ENCODE measurements at places on chromosomes 3 and 15.
A peak's percentile ranks its signal among the peaks of the same experiment; 100 is the strongest.

GRCh38 chr3:32886911-32887310, 64.5 kb upstream of the CCR4 start:
- DNase-seq = no peak

DNA sequence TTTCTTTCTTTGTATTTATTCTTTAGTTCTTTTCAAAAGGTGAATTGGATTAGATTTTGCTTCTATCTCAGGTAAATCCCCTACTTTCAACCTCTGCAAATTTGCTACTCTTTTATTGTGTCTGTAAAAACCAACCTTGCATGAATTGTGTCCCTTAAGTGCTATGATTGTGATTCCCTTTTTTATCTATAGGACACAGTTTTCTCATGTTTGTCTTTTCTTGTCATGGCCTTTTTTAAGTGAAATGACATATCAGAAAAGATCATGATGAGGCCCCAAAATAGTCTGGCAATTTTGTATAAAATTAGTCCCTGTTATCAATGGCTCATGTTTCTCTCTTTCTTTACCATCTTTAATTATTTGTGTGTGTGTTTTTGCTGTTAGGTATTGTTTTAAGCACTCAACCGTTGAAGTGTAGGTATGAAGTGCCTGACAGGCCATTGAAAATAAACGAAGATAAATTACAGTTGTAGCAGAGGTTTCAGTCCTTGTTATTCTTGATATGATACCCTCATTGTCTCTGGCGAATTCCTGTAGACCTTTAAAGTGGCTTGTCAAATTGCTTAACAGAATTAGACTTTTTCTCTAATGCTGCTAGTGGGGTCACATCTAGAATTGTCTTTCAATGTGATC, 184.3 kb downstream of the UBE2E2 start:
- DNase-seq = no peak

- peak; percentile 30 for DNase-seq
Observed at GRCh38 chr3:108489776-108490175, 20.6 kb downstream of the MYH15 start.

- DNase-seq = no peak
Observed at GRCh38 chr3:112979244-112979832, 4.4 kb upstream of the CD200R1 start.

- DNase-seq = no peak
Observed at GRCh38 chr3:78273326-78273725, 1233.4 kb downstream of the ROBO2 start.

- DNase-seq = no peak
Observed at GRCh38 chr3:32502946-32503286, 264 bp upstream of the CMTM6 start.

- DNase-seq = no peak
Observed at GRCh38 chr15:36365963-36366362, 213.5 kb upstream of the CDIN1 start.

DNA sequence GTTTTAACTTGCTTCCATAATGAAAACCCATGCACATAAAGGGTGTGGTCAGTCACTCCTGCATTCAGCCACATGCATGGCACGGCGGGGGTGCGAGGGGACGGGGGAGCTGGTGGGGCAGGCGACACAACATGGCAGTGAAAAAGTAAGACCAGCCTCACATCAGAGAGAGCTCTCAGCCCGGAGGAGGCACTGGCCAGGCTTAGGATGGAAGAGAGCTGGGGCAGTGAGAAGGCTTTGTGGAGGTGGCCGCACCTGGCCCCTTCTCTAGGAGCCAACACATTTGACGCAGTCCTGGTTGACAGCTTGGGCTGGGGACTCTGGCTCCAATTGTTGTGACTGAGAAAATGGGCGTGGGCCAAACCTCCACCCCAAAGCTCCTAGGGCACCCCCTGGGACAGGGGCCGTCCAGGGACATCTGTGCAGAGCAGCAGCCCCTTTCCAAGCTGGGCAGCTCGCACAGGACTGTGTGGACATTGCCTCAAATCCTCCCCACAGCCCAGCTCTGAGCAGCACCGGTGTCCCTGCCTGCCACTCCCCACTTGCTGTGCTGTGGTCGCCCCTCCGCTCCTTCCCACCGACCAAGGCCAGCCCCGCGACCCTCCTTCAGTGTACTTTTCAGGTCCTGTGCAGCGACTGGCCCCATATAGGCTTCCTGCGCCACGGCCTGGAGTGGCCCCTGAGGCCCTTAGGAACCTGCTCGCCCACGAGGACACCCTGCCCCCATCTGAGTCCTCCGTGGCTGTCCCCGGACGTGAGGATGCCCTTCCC, 126.0 kb upstream of the IQSEC1 start:
- DNase-seq = no peak

- DNase-seq = peak; percentile 31
Observed at GRCh38 chr3:50525987-50526386, 22.6 kb upstream of the CACNA2D2 start.

DNA sequence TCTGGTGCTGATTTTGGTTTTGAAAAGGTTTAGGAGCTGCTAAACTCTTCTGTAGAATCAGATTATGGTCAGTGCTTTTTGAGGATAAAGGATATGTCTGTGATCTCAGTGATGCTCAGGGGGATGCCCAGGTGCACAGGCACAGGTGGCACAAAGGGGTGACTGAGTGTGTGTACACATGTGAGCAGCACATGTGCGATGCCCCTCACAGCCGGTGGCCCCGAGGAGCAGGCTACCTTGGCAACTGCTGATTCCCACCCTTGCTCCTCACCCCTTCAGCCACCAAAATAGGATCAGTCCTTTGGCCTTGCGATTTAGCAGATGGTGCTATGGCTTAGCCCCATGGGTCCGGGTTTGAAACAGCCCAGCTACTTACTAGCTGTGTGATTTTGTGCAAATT, 51.1 kb downstream of the POMGNT2 start:
- no peak for DNase-seq

GRCh38 chr3:63764511-63764910, 54.6 kb upstream of the C3orf49 start:
- DNase-seq = no peak

GRCh38 chr15:67161881-67162280, 92.6 kb downstream of the AAGAB start:
- no peak for DNase-seq

GRCh38 chr15:80599359-80599758, 95.8 kb upstream of the ABHD17C start:
- DNase-seq = no peak

- DNase-seq = no peak
Observed at GRCh38 chr15:82051664-82052063, 5.8 kb upstream of the MEX3B start.

GRCh38 chr3:35936571-35936970, 297.2 kb downstream of the ARPP21 start:
- DNase-seq = no peak

Measured in activated T-cell treated with anti-CD3 and anti-CD28 coated beads for 4 hours (primary cell).